Cardiac atrium fibroblast (primary cell): ENCODE measurements at places on chromosomes 2 and 18. TPM values are rescaled to one million over a fixed set of nuclear protein-coding genes. Genes with fewer than 3 reads are reported as not detected.

The BOLL gene
- total RNA-seq, result not detected in 2 replicates

The SLC19A3 gene
- total RNA-seq, result 2.2 and 2.6 TPM in 2 replicates

The CCDC141 gene
- not detected in 2 replicates for total RNA-seq

The CCDC148 gene
- 0.16 and 1.6 TPM in 2 replicates for total RNA-seq

The VSNL1 gene
- total RNA-seq, result 0.16 TPM in 1 of 2 replicates, not detected in the other

The VWA3B gene
- not detected in 2 replicates for total RNA-seq

The CFC1 gene
- total RNA-seq, result not detected in 2 replicates

The VIT gene
- 0.36 and 1.1 TPM in 2 replicates for total RNA-seq

The TRIP12 gene
- 66.8 and 143 TPM in 2 replicates for total RNA-seq

The TUBA3E gene
- total RNA-seq, result not detected in 2 replicates

The LGALSL gene
- 12.0 and 15.0 TPM in 2 replicates for total RNA-seq

The PROKR1 gene
- not detected in 2 replicates for total RNA-seq

The RSAD2 gene
- total RNA-seq, result not detected in 2 replicates

The TSPYL6 gene
- not detected in 2 replicates for total RNA-seq
